ENCODE measurements at places on chromosomes 5 and 9.
A peak's percentile ranks its signal among the peaks of the same experiment; 100 is the strongest.

DNA sequence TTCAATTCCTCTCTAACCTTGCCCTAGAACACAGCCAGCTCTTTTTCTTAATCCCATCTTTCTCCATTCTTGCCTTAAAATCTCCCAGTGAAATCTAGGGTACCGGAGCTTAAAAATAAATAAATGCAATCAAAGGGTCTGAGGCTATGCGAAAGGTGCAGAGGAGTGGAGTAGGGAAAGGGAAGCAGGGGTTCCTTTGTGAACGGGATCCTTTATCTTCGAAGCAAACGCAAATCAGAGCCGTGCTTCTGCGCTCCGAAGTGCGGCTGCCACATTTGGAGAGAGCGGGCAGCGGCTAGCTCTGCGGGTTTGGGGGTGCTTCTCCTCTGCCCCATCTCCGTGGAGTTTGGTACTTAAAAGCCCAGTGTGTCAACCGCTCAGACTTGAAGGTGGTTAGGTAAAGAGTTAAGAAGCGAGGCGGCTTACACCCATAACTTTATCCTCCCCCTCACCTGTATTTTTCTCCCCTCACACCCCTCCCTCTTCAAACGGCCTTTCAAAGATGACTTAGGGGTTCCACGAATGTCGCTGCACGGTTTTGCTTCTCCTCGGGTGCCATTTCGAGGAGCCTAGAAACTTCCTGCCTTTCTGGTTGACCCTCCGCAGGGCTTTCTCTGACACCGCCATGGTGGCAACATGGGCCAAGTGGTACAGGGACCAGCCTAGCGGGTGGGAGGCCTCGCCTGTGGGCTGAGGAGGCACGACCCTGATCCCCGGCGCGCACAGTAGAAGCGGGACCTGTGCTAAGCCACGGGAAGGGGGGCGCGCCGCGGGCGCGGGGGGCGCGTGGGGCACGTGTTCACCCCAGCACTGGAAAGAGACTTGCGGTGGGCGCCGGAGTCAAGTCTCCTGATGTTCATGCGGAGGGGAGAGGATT lies 31.7 kb upstream of the NFIB start:
- no peak for DNase-seq

DNA sequence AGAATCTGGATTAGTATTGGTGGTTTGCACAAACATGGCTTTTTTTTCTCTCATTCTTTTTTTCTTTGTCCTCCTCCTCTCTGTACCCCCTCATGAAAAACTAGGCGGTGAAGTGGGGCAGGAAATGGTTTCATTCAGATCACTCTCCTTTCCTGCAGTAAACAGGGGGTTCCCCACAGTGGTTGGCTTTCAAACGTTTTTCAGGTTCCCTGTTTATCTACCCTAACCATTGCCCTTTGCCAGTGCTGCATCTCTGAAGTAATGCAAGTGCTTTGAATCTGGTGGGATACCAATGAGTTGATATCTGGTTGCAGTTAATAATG lies 29.8 kb downstream of the NR4A3 start:
- peak; percentile 70 for DNase-seq

- no peak for DNase-seq
Observed at GRCh38 chr5:1769752-1770442, 29.7 kb downstream of the MRPL36 start.

DNA sequence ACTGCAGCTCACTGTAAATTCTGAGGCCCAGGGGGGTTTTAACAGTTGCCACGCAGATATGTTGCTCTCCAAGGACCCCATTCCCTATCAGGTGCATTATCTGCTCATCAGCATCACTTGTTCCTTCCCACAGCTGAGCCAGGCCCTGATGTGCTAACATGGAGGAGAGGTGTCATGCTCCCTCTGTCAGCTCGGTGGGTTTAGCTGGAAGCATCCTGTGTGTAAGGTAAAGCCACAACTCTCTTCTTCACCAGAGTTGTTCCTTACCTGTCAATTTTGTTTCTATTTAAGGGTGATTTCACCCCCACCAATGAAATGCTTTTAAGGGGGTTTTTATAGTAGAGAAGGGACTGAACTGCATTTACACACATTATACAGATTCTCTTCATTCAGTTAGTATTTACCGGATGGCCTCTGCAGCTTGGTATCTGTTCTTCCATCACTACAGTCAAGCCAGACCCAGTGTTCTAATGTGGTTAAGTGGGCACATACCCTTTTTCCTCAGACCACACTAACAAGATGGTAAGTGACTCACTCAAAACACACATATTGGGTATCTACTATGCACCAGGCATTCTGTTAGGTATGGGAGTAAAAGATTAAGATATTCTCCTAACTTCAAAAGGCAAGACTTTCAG lies 205.4 kb downstream of the DCP2 start:
- no peak for DNase-seq

- no peak for DNase-seq
Observed at GRCh38 chr9:98477884-98478283, 222.4 kb upstream of the TBC1D2 start.

- no peak for DNase-seq
Observed at GRCh38 chr5:38408446-38409198, 147.8 kb downstream of the LIFR start.

DNA sequence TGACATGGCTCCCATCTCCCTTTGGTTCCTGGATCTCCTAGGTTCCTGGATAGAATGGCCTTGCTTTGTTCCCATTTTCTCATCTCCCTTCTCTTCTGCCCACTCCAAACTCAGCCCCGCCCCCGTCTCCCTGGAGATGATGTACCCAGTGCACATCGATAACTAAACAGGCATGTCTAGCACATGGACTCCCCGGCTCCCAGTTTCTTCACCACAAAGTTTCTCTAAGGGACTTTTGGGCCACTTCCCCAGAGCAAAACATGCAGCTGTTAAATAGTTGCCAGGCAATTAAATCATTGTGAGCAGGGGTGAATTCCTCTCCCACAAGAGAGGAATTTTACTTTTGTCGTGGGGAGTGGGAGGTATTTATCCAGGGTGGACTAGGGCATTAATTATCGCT lies 259.0 kb downstream of the GADD45G start:
- no peak for DNase-seq

DNA sequence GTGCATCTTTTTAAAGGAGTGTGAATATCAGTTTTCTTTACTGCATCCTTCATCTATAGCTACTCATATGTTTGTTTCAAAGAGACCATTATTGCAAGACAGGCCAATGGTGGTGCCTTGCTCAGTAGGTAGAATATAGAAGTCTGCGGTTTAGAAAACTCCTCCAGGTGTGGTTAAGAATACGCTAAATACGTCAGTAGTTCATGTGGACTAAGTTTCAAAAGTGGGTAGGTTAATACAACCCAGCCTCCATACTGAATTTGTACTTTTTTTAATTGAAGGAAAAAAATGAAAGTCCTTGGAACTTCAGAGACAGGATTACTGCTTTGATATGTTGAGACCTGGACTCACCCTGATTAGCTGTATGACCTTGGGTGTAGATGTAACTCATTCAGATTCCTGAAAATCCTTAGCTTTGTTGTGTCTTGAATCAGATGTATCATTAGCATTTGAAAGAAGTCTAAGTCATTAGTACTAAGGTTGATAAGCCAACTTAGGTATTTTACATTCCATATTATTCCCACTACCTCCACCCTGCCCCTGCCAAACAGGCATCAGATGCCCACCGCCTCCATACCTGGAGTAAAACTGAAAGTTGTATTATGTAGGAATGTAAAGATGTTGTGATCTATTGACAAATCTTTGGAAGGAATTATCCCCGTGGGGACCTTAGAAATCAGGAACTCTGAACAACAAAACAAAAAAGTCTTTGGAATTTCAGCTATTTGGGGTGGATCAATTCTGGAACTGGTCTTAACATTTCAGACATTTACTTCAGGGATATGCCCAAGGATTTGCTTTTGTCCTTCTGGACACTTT lies 6.1 kb downstream of the BASP1 start:
- no peak for DNase-seq

GRCh38 chr9:90420211-90420610 lies 222.4 kb downstream of the DIRAS2 start:
- no peak for DNase-seq

DNA sequence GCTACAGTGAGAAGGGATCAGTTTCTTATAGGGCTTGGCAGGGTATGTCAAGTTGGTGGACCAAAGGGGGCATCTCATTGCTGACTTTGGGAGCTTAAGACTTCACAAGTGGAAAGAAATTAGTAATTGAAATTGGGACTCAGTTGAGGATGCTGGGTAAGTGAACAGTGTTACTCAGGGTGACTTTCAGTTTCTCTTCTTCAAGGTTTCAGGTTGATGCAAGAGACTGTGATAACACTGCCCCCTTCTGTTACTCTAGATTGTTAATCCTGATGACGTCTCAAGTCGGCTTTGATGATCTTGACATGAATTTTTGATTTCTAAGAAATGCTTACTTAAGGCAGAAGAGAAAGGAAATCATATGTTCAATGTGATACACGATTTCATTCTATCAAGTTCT lies 21.3 kb downstream of the KCTD16 start:
- DNase-seq = peak; percentile 94

DNA sequence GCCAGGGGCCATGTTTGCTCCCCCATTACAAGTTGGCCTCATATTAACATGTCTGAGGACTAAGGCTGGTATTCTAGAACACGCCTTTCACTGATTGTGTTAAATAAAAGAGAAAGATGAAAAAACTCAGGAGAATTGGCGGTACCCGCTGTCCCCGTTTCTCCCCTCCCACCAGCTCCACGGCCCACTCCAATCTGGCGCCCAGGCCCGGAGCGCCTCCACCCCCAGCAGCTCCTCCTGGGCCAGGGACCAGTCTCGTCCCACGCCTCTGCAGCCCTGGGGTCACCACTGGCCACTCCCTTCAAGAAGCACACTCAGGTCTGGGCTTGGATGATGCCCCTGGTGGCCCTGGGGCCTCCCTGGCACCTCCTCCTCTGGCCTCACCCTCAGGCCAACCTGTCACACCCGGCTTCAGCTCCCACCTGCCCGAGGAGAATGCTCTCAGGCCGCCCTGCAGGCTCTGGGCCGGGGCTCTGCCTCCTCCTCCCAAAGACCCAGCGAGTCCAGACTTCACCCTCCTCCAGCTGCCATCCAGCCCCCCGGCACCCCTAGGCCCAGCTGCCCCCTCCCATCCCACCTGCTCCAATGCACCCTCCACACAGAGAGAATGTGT lies 133.0 kb upstream of the PPP1R26 start:
- no peak for DNase-seq

GRCh38 chr5:551406-551805 lies 27.2 kb upstream of the SLC9A3 start:
- no peak for DNase-seq

- no peak for DNase-seq
Observed at GRCh38 chr5:176632745-176633144, 2.3 kb downstream of the EIF4E1B start.

GRCh38 chr9:70136632-70137031 lies 93.0 kb downstream of the MAMDC2 start:
- DNase-seq = no peak
